Activated CD8-positive, alpha-beta memory T cell treated with anti-CD3 and anti-CD28 coated beads, Interleukin-2, amount 50 U/mL, for 4 hours (primary cell): ENCODE measurements at places on chromosomes 3 and 15.

DNA sequence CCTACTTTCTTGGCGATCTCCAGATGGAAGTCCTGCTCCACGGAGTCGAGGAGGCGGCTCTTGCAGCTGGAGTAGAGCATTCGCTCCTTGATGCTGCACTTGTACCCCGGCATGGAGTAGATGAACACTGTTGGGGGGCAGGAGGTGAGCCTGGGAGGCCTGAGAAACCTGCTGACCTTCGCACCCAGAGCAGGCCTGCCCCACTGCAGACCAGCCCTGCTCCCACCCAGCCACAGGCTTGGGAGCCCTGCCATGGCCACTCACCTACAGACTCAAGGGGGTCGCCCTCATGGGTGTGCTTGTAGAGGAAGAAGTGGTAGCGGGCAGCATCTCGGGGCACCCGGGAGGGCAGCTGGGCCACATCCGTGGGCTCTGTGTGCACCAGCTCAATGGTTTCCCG is 4.2 kb upstream of the TLR9 start:
- DNase-seq: no peak

DNA sequence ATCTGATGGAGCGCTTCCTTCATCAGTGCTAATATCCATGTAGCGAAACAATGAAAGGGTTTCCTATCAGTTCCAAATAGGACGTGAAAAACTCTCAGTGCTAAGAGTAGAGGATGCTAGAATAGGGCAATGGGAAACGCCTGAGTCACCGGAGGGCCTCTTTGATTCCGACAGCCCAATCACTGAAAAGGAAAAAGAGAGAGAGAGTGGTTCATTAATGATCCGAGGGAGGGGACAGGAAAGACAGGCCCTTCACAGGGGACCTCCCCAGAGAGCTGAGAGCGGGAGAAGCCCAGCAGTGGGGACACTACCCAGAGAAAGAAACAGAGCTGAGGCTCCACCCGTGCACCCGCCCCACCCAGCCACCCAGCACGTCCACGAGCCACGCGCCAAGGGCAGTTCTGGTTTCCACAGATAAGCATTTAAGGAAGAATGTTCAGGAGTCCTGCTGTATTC is 76.9 kb downstream of the RPN1 start:
- no peak for DNase-seq

DNA sequence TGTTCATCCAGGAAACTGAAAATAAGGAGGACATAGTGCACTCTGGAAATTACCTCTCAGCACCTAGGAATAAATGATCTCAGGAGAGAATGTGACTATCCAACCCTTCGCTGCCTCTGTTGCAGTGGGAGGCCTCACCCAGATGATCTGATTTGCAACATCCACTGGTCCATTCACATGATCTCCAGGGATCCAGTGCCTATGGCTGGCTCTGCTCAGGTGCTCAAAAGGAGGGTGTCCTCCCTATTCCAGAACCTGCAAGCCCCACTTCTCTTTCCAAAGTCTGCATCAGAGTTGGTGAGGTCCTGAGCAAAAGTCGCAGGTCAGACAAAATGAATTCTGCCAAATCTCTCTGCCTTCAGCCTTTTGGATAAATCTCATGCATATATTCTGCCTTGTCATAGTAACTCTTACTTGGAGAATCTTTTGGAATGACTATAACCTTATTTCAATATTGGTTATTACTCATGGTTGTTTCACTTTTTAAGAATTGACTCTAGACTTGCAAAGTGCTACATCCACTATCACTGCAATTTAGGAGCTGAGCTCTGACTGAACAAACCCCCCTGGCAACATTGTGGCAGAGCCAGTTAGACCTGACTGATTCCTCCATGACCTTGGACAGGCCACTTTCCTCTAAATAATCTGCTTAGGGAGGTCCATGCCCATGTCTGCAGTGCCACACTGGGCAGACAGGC is 295.1 kb downstream of the EPHB1 start:
- DNase-seq: no peak

GRCh38 chr3:161275919-161276318 is 54.8 kb downstream of the NMD3 start:
- DNase-seq: no peak

- peak; percentile 3 for DNase-seq
These were observed 228.9 kb downstream of the SNRPN start for GRCh38 chr15:25183581-25184251.

DNA sequence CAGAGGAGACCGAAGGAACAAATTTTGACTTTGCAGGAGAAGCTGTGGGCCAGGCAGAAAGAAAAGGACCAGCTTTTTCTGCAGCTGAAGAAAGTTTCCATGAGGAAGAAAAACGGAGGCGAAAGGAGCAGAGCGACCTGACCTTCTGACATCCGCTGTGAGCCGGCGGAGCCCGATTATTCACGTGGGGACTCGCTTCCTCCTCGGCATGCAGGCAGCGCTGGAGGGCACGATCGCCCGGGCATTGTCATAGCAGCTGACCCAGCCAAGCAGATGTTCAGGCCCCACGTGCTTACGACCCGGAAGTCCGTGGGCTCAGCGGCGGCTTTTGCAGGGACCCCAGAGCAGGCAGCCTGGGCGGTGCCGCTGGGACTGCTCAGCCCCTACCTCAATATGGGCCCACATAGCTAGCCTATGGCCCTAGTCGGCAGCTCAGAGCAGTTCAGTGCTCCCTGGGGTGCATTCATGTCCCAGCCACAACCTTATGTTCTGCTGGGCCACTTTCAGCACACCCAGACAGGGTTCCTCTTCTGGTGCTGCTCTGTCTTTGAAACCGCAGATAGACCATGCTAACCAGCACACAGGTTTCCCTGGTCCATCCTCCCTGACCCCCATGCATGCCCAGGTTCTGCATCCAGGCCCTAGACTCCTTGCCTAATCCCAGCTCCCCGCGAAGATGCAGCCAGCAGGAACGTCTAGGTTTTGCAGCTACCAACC is 10.5 kb upstream of the EIF4A2 start:
- peak; percentile 67 for DNase-seq

DNA sequence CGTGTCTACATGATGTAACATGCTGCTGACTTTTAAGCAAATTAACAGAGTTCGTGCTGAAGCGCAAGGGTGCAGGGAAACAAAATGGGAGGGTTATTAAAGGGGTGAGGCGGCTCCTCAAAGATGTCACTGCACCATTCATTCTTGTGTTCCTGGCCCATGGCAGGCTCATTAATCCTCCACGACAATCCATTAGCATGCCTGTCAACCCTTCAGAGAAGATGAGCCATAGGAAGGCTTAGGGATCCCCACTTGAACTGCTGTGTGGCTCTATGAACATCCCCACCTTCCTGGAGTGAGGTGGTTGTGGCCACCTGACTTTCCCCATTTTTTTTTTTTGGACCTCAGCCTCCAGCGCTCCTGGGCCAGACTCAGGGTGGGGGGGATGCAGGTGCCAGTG is 45.8 kb downstream of the IGF1R start:
- no peak for DNase-seq

- DNase-seq: no peak
These were observed 19.8 kb downstream of the HMG20A start for GRCh38 chr15:77440378-77440999.

DNA sequence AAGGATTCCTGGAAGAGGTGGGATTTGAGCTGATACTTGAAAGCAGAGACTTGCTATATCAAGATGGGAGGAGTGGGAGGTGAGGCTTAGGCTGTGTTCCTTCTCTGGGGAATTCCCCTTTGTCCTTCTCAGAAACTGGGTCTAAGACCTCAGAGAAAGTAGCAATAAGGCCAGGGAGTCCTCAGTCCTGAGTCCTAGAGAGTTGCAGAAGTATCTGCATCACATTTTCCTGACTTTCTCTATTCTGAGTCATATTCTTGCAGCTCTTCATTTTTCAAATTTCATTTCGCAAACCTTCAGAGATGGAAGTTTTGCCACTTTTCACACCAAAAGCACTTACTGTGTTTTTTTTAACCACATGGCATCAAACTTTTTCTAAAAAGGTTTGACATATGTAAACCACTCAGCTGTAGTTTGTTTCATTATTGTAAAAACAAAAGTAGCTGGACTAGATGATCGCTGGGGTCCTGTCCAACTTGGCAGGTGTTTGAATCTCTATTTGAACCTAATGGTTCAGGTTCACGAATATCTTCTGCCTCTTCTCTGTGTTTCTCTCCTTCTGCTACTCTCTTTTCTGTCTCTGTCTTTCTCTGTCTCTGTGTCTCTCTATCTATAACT is 21.3 kb downstream of the COLQ start:
- no peak for DNase-seq

- DNase-seq: no peak
These were observed 134.3 kb downstream of the TIGIT start for GRCh38 chr3:114428044-114428595.

DNA sequence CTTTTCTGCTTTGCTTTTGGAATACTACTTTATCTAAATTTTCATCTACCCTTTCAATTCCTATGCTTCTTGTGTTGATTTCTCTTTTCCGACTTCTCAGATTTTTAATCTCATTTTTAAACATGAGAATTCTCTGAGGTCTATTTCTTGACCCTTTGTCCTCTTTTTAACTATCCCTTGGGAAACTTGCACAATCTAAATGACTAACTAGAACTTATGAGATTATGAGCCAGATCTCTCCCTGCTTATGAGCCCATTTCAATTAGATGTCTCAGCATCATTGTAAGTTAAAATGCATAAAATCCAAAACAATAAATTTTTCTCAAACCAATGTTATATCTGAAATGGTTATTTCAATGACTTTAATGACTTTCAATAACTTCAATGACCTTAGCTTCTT is 296.9 kb upstream of the AGTR1 start:
- DNase-seq: no peak

DNA sequence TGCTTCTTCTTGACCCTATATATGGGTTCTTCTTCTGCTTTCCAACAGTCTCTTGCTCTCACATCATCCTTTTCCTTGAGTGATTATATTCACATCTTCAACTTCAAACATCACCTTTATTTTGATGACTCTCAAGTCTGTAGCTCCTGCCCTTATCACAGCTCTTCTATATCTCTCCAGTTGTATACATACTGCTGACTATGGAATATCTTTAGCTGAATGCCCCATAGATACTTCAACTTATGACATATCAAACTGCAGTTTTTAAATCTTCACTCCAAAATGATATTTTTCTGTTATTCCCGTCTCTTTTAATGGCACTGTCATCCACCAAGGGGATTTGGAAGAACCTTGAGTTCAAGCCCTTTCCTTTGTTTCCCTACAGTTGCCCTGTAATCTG is 139.1 kb downstream of the ZBTB20 start:
- no peak for DNase-seq

- DNase-seq: no peak
These were observed 22.6 kb downstream of the CCDC191 start for GRCh38 chr3:114033721-114034120.

DNA sequence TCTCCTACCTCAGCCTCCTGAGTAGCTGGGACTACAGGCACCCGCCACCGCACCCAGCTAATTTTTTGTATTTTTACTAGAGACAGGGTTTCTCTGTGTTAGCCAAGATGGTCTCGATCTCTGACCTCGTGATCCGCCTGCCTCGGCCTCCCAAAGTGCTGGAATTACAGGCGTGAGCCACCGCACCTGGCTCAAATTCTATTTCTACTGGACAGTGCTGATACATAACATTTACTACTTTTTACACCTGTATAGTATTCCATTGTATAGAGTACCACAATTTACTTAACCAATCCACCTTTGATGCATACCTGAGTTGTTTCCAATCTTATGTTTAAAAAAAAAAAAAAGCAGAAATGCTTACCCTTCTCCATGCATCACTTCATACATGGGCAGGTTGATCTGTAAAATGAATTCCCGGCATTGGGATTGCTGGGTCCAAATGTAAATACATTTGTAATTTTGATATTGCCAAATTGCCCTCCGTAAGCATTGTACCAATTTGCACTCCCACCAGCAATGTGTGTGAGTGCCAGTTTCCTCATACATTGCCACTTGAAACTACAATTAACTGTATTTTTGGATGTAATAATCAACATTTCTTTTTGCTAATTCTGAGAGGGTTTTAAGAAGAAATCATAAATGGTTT is 94.5 kb downstream of the NPTN start:
- DNase-seq: no peak

GRCh38 chr15:94670438-94671034 is 439.2 kb downstream of the MCTP2 start:
- DNase-seq: no peak

DNA sequence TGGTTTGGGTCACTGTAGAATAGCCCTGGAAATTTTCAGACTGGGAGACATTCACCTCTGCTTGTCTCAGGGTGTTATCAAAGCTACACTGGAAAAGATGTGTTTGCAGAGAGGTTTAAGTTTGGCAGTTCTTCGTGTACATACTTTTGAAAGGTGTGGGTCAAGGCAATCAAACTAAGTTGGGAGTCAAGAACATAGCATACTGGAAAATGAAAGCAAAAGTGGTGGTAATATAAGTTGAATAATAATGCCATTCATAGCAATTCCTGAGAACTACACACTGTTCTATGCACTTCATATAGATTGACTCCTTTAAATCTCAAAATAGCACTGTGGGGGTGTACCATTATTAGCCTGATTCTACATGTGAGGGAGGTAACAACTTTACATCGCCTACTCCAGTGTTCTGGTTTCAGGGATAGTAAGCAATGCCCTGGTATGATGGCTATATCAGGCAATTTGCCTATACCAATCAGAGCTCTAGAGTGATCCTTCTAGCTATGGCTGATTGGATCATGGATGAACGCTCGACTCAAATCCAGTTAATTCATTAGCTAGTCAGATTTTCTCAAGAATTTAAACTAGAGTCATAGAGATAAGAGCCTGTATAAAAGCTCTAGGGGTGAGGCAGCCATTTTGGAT is 44.6 kb upstream of the RASGRP1 start:
- DNase-seq: no peak

- DNase-seq: no peak
These were observed 15.1 kb downstream of the UBE2E1 start for GRCh38 chr3:23820888-23821287.

- no peak for DNase-seq
These were observed 1.9 kb upstream of the RAB6B start for GRCh38 chr3:133897547-133897946.

DNA sequence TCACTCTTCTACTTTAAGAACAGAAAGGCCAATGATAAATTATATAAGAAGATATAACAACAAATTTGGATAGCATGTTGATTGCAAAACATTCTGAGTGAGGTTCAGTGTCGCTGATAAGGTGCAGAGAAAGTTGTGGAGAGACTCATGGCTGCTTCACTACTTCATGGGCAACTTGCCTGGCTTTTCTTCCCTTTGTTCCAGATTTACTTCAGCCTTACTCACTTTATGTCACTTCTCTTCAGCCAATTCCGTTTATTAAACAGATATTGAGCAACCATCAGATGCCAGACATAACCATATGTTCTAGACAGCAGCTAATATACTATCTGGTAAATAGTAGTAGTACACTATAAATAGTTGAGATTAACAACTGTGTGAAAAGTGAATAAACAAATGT is 150.0 kb upstream of the CHL1 start:
- no peak for DNase-seq
